Esophagus squamous epithelium (tissue), 5 donors: ENCODE measurements at places on chromosomes 1 and 21.

DNA sequence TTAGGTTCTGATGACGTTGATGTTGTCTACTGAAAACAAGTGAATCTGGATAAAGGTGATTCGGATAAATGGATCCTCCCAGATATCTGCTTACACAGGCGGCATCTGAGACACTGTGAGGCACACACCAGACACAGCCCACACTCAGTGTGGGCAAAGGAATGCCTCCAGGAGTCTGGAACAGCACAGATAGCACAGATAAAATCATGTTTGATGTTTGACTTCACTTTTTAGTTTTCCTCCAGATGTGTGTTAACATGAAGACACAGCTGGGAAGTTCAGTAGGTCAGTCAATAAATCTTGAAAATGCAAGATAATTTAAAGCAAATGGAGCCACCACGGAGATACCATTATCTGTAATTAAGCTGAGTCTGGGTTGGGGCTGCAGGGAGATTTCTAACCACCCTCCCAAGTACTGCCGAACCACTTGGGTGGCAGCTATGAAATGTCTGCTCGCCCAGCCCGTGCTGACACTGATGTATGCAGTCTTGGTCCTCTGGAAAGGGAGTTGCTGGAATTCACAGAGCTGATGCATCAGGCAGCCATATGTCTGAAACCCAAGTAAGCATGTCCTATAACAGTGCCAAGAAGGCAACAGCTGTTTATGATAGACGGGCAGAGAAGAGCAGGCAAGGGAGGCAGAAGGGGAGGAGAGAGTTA, 11.7 kb downstream of the CAPN9 start:
- no peaks in the 10 kb centered on the region for H3K27me3 ChIP-seq
- H3K36me3 ChIP-seq, result no peaks in the 10 kb centered on the region
- peaks cover 3% of the 10 kb centered on the region for H3K4me1 ChIP-seq
- H3K4me3 ChIP-seq, result no peak overlapping the region
- no peak overlapping the region for H3K27ac ChIP-seq
- no peak for DNase-seq

GRCh38 chr1:193419295-193419694, 232.9 kb upstream of the B3GALT2 start:
- DNase-seq, result no peak
- H3K36me3 ChIP-seq, result no peaks in the 10 kb centered on the region
- no peaks in the 10 kb centered on the region for H3K27me3 ChIP-seq
- H3K4me3 ChIP-seq, result no peak overlapping the region

GRCh38 chr1:30778154-30778978, 20.8 kb upstream of the LAPTM5 start:
- H3K36me3 ChIP-seq, result no peaks in the 10 kb centered on the region
- no peaks in the 10 kb centered on the region for H3K27me3 ChIP-seq
- no peak overlapping the region for H3K27ac ChIP-seq
- DNase-seq, result no peak
- H3K4me1 ChIP-seq, result peaks cover 15% of the 10 kb centered on the region
- no peak overlapping the region for H3K4me3 ChIP-seq

DNA sequence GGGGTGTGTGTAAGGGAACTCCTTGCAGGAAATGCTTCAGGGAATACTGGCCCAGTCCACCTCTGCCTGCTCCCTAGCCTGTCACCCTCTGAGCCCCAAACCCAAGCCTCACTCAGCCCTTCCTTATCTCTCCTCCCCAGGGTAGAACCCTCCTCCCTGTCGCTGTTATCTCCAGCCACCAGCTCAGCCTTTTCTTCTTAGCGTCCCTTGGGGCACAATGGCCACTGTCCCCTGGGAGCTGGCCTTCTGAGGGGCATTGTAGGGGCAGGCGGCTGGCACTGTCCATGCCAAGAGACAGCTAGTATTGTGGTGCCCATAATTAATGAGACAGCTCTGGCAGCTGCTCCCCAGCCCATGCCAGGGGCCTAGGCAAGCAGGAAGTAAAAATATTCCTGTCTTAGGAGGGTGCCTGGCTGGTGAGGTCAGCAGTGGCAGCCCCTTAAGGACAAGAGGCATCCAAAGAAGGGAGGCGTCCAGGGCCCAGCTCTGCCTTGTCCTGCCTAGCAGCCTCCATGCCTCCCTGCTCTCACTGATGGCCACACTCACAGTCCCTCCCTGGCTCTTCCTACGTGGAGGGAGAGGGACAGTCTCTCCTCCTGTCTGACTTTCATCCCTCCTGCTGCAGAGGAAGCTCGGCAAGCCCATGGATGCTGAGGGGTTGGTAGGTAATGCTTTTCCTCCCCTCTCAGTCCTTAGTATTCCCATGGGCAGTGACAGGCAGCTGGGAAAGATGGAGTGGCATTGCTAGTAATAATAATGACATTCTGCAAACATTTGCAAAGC, 37.5 kb downstream of the KCNQ4 start:
- H3K36me3 ChIP-seq, result no peaks in the 10 kb centered on the region
- H3K27ac ChIP-seq, result no peak overlapping the region
- DNase-seq, result no peak

GRCh38 chr1:248755517-248755916, at the start of gene LYPD8:
LYPD8 (minus strand) TSS chr1:248755759; CDS start chr1:248751081, 4,678 bp downstream.
- no peaks in the 10 kb centered on the region for H3K4me1 ChIP-seq
- no peak within 1 kb of the TSS for H3K27ac ChIP-seq
- DNase-seq, result no peak
- H3K27me3 ChIP-seq, result no peaks in the 10 kb centered on the region
- no peaks in the 10 kb centered on the region for H3K36me3 ChIP-seq

- no peak for DNase-seq
- peaks cover 18% of the 10 kb centered on the region for H3K4me1 ChIP-seq
- no peaks in the 10 kb centered on the region for H3K27me3 ChIP-seq
- no peak overlapping the region for H3K4me3 ChIP-seq
- no peaks in the 10 kb centered on the region for H3K36me3 ChIP-seq
These were observed 12.5 kb upstream of the AHDC1 start for GRCh38 chr1:27616441-27616840.

DNA sequence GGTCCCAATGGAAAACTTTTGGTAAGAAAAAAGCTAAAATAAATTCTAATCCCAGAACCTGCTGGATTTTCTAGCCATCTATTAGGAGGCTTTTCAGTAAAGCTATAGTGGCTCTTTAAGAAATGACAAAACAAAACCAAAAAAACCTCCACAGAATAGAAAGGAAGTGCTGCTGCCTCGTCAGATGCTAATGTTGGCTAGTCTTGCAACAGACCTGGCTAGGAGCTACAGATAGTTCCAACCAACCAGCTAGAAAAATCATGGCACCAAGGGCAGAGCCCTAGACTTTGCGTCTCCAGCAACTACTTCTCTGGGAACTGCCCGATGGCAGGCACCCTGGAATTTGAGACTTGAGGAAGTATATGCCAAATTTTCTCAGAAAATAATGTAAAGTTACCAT, 7.6 kb downstream of the CD101 start:
- H3K36me3 ChIP-seq, result no peaks in the 10 kb centered on the region
- H3K4me3 ChIP-seq, result no peak overlapping the region
- H3K27ac ChIP-seq, result no peak overlapping the region
- H3K4me1 ChIP-seq, result no peaks in the 10 kb centered on the region

- H3K36me3 ChIP-seq, result no peaks in the 10 kb centered on the region
- H3K4me3 ChIP-seq, result no peak overlapping the region
- H3K27ac ChIP-seq, result no peak overlapping the region
- no peak for DNase-seq
- H3K27me3 ChIP-seq, result no peaks in the 10 kb centered on the region
These were observed 223.9 kb downstream of the ST6GALNAC3 start for GRCh38 chr1:76298399-76298798.

DNA sequence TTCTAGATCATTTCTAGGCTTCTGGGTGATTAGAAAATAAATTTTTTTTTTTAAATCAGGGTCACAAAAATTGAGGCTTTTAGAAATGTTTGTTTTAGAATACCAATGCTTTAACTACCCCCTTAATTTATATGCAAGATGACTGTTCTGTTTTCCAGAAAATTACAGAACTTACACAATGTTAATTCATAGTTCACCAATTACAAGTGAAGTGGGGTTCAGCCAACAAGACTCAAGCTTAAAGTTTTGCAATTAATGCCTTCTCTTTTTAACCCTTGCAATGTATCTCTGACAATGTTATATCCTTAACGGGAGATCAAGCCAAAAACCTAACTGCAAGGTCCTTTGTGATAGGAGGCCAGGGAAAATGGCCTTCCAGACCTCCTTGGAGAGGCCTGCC, 5.6 kb downstream of the PRELP start:
- H3K27me3 ChIP-seq, result no peaks in the 10 kb centered on the region
- H3K4me3 ChIP-seq, result peak overlapping the region; percentile 36
- peak overlapping the region; percentile 79 for H3K27ac ChIP-seq

DNA sequence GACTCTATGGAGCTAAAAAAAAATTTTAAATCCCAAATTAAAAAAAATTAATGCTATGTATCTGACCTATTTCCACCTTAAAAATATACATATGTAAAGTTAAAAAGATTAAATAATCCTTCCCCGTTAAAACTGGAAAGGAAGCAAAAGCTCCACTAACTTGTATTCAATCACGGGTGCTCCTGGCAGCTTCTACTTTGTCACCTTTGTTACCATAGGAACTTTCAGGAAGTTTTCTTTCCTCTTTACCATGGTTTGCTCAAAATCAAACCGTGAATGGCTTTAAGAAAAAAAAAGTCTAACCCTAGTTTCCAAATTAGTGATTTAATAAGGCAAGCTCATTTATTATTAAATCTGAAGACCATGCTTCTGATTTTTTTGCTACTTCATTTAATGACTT, 3.5 kb downstream of the GPATCH2 start:
- no peaks in the 10 kb centered on the region for H3K36me3 ChIP-seq
- H3K4me1 ChIP-seq, result peaks cover 47% of the 10 kb centered on the region
- H3K4me3 ChIP-seq, result no peak overlapping the region
- no peak overlapping the region for H3K27ac ChIP-seq
- no peaks in the 10 kb centered on the region for H3K27me3 ChIP-seq
- DNase-seq, result no peak

GRCh38 chr1:5826601-5827000, 165.6 kb downstream of the NPHP4 start:
- no peak overlapping the region for H3K4me3 ChIP-seq
- H3K36me3 ChIP-seq, result no peaks in the 10 kb centered on the region
- H3K27me3 ChIP-seq, result no peaks in the 10 kb centered on the region
- no peak for DNase-seq
- no peaks in the 10 kb centered on the region for H3K4me1 ChIP-seq

DNA sequence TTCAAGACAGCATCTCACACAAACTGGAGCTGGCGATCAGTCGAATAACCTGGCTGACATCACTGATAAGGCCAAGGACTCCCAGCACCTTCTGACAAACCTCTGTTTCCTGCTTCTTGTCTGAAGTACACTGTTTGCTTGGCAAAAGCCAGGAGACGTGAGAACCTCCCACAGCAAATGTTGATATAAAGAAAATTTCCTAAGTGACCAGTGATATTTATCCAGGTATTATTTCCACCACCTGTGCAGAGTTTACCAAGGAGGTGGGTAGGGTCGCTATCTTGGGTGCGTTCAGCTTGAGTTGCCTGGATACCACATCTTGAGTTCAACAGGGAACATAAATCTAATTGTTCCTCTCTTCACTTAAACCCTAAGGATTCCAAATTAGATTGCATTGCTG, 72.9 kb downstream of the SETD4 start:
- H3K4me1 ChIP-seq, result no peaks in the 10 kb centered on the region
- H3K4me3 ChIP-seq, result no peak overlapping the region
- no peak overlapping the region for H3K27ac ChIP-seq
- H3K36me3 ChIP-seq, result no peaks in the 10 kb centered on the region
- no peaks in the 10 kb centered on the region for H3K27me3 ChIP-seq
- DNase-seq, result no peak

GRCh38 chr1:245770156-245770555, 615.4 kb downstream of the KIF26B start:
- H3K4me3 ChIP-seq, result no peak overlapping the region
- DNase-seq, result no peak
- H3K27ac ChIP-seq, result no peak overlapping the region
- no peaks in the 10 kb centered on the region for H3K36me3 ChIP-seq

- H3K27ac ChIP-seq, result no peak overlapping the region
- H3K36me3 ChIP-seq, result no peaks in the 10 kb centered on the region
- H3K4me3 ChIP-seq, result no peak overlapping the region
- H3K4me1 ChIP-seq, result peaks cover 26% of the 10 kb centered on the region
- peaks cover 22% of the 10 kb centered on the region for H3K27me3 ChIP-seq
These were observed 3.0 kb downstream of the NTRK1 start for GRCh38 chr1:156863631-156864030.

DNA sequence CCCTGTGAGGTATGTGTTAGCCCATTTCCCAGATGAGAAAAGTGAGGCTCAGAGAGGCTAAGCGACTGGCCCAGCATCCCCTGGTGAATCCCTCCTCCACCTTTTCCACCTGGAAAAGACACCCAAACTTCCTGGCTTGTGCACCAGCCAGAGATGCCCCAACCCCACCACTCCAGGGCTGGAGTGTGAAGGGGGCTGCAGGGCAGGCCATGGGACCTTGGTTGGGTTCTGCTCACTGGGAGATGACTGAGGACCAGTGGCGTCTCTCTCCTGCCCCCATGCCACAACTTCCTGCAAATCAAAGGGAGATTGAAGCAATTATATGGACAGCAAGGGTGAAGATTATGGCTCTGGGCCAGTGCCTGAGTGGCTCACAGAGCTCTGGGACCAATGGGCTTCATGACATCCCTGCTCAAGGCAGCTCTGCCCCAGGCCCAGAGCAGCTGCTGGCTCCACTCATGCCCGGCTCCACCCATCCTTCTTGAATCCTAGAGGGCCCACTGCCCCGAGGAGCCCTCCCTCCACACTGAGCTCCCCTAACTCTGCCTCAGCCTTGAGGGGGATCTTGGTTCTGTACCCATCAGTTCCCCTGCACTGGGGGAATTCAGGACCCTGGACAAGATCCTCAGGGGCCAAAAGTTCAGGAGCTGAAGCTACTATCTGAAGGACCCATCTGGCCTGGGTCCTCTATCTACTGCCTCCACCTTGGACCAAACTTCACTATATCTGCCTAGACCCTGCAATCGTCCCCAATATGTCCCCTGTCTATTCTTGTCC, 416.9 kb downstream of the PTPRU start:
- DNase-seq, result no peak
- no peak overlapping the region for H3K27ac ChIP-seq
- no peaks in the 10 kb centered on the region for H3K27me3 ChIP-seq
- H3K36me3 ChIP-seq, result no peaks in the 10 kb centered on the region
- no peaks in the 10 kb centered on the region for H3K4me1 ChIP-seq

GRCh38 chr21:43794857-43795256, 5.5 kb downstream of the RRP1 start:
- no peak for DNase-seq
- H3K4me3 ChIP-seq, result no peak overlapping the region
- peaks cover 35% of the 10 kb centered on the region for H3K36me3 ChIP-seq
- H3K27me3 ChIP-seq, result no peaks in the 10 kb centered on the region
- H3K27ac ChIP-seq, result no peak overlapping the region
- H3K4me1 ChIP-seq, result peaks cover 12% of the 10 kb centered on the region

DNA sequence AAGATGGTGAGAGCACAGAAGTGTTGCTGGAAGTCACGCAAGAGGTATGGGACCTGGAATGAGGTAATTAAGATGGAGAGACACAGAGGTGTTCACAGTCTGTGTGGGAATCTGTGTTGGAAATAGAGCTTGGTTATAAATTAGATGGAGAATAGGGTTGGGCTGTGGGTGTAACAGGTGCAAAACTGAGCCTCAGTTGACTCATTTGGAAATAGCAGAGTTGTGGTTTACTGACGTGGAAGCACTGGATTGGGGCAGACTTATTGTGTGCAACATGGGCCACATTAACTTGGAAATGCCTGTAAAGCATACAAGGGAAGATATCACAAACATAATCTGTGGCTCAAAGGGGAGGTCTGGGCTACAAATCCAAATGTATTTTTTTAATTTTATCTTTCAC, 13.0 kb downstream of the CAMSAP2 start:
- no peaks in the 10 kb centered on the region for H3K36me3 ChIP-seq
- no peak overlapping the region for H3K4me3 ChIP-seq
- no peak overlapping the region for H3K27ac ChIP-seq
- no peaks in the 10 kb centered on the region for H3K27me3 ChIP-seq
- DNase-seq, result no peak
